Mesenchymal stem cell (in vitro differentiated cells and primary cell): ENCODE measurements at places on chromosomes 1 and 21.

GRCh38 chr1:164473544-164473943, 85.4 kb upstream of the PBX1 start:
- DNase-seq = no peak

DNA sequence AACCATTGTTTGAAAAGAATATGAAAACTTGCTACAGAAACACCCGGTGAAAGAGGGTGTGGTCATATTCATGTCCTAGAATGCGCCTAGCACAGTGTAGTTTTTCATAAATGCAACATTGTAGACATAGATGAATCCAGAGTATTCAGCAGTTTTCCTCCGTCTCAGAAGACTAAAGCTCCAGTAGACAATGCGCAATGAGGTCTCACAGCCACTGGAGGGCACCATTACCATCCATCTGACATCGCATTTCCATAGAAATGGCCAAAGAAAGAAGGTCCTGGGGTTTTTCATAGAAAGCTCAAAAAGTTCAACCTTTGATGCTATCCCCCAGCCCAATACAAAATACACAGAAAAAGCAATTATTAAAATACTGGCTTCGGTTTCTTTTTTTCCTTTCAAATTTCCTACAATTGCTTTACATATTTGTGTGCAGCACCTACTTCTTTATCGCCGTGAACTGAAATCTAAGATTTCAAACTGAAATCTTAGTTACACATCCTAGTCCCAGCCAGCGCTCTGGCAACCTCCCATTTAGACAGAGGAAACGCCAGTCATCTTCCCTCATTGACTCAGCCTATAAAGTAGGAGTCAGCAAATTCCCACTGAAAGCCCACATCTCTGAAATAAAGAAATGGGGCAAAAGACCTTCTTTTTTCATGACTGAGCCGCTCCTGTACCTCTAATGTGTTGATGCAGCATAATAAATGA, 3.9 kb upstream of the CD58 start:
- DNase-seq = peak; percentile 70

- no peak for DNase-seq
Measured at GRCh38 chr1:231643071-231643934, 16.7 kb downstream of the DISC1 start.

DNA sequence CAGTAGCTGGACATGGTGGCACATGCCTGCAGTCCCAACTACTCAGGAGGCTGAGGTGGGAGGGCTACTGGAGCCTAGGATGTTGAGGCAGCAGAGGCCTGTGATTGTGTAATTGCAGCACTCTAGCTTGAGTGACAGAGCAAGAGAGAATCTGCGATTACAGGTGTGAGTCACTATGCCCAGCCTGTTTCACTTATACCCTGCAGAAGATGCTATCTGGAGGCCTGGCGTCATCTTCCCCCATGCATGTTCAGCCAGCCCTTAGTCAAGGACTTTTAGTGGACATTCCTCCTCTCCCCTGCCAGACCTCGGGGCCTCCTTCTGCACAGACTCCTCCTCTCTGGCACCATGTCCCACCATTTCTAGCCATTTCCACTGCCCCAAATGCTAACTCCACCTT, 36.3 kb upstream of the RCC2 start:
- DNase-seq = peak; percentile 8

GRCh38 chr1:157140063-157140588, 1.9 kb upstream of the ETV3 start:
- DNase-seq = no peak

DNA sequence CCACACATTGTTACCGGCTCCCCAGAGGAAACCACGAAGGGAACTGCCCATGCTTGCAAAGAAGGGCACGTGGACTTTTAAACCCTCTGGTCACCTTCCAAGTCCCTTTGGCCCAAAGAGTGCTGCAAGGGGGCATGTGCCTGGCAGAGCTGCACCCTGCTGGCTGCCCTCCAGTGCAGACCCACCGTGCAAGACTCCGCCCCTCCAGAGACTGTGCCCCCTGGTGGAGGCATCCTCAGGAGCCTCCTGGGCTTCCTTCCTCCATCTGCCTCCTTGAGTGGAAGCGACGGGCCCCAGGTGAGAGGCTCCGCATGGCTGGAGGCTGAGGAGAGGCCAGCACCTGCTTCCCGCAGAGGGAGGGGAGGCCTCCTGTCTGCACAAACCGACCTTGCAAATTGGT, 100.6 kb downstream of the CRYAA start:
- DNase-seq = no peak

- no peak for DNase-seq
Measured at GRCh38 chr1:22485431-22485830, 33.8 kb downstream of the ZBTB40 start.

- peak; percentile 59 for DNase-seq
Measured at GRCh38 chr1:228735871-228736586, 750 bp downstream of the RHOU start.

- DNase-seq = no peak
Measured at GRCh38 chr1:107523061-107523460, 382.2 kb downstream of the NTNG1 start.

GRCh38 chr1:42173155-42173933, 8.8 kb upstream of the GUCA2A start:
- DNase-seq = peak; percentile 44

DNA sequence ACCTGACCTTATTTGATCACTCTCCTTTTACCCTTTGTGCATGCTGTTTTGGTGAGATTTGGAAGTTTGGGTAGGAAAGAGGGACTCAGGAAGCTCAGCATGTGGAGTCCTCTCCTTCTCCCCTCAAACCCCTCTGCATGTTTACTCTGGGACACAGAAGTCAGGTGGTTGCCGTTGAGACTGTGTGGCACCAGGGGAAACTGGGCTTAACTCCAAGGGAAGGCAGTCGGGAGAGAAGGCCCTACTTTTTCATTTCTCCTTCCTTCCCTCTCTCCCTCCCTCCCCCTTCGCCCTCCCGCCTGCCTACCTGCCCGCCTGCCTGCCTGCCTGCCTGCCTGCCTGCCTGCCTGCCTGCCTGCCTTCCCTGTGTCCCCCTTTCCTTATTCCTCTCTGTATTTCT, 34.8 kb upstream of the TTC22 start:
- DNase-seq = no peak

GRCh38 chr1:194045416-194045815, 859.0 kb upstream of the B3GALT2 start:
- DNase-seq = peak; percentile 51

GRCh38 chr1:168089326-168089978, 47.3 kb downstream of the GPR161 start:
- DNase-seq = no peak

GRCh38 chr1:42732126-42732680, 7.8 kb downstream of the CLDN19 start:
- DNase-seq = no peak

DNA sequence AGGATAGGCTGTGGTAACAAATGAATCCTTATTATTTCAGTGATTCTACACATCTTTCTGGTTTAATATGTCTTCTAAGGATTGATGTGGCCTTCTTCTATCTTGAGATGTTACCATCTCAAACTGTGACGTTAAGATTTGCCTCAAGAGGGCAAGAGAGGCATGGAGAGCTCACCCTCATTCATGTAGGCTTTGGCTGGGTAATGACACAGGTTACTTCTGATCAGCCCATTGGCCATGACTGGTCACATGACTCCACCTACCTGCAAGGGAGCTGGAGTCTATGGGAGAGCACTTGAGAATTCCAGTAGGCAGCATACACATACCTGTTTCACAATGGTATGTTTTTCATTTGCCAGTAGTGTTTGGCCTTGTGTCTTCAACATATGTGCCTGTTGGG, 30.0 kb downstream of the CACHD1 start:
- DNase-seq = no peak

- peak; percentile 22 for DNase-seq
Measured at GRCh38 chr1:186849826-186850225, 21.1 kb downstream of the PLA2G4A start.

DNA sequence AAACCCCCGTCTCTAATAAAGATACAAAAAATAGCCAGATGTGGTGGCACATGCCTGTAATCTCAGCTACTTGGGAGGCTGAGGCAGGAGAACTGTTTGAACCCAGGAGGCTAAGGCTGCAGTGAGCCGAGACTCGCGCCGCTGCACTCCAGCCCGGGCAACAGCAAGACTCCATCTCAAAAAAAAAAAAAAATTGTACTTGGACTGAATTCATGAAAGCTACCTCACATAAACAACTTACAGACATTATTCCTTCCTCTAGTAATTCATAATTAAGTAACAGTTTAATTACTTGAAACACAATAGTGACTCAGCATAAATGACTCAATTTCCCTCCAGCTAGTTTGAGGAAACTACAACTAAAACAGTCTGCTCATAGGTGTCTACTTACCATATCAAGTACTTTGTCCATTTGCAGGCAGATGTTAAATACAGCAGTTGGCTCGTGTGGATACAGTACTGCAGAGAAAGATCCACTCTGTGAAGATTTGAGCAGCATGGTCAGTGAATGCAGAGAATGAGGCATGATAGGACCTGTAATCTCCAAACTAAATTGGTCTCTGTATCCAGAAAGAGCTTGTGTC, 9.4 kb downstream of the DONSON start:
- peak; percentile 37 for DNase-seq

GRCh38 chr1:27025718-27026117, 13.1 kb upstream of the TENT5B start:
- DNase-seq = no peak

DNA sequence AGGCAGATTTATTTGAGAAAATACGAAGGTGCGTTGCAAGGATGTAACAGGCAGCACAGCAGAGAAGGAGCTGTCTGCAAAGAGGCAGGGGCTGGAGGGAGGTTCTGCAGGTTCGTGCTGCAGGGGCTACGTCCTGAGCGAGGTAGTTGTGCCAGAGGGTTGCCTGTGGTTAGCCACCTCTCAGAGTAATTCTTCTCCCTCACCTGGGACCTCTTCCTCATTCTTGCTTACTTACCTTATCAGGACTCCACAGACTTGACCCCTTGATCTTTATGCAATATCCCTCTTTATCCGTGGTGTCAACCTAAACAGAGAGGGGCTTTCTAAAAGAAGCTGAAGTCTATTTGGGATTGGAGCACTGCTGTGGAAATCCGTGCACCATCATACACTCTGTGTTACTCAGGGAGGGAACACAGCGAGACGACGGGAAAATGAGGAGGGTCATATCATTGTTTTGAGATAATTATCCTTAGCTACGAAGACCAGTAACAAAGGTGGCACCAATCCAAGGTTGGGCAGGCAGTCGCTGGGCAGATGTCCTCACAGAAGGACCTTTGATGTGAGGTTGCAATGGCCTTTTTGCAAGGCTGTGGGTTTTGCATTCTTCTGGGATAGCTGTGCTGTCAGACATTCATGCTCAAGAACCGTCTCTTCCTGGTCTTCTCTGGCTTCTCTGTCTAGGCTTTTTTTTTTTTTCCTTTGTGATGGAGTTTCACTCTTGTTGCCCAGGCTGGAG, 82.8 kb downstream of the WDR4 start:
- DNase-seq = no peak

DNA sequence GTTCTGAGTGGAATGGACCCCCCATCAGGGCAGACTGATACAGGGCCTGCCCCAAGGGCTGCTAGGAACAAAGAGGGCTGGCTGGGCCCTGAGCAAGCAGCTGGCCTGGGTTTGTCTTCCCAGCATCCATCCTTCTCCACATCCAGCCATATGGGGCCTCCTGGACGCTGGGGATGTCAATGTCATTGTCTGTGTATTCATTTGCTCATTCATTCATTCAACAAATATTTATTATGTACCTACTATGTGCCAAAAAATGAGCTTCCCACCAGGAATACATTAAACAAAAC, 15.6 kb upstream of the ECE1 start:
- no peak for DNase-seq

- DNase-seq = no peak
Measured at GRCh38 chr1:214380986-214381695, 100.2 kb downstream of the SMYD2 start.

- no peak for DNase-seq
Measured at GRCh38 chr1:53575955-53576320, 116.7 kb downstream of the DMRTB1 start.

DNA sequence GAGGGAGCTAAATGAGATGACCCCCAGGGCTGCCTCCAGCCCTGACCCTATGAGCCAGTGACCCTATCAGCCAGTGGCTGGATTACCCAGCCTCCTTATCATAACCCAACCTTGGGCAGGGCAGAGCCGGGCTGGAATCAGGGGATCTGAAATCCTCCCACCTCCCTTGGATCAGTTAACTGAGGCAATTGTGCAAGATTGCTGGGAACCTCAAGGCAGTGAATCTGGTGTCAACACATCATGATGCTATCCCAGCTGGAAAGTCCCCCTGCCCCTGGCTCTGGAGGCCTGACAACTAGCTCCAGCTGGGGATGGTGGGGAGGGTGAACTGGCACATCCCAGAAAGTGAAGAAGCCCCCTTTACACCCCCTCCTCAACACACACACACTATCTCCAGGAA, 6.4 kb upstream of the TSPAN1 start:
- DNase-seq = peak; percentile 36

DNA sequence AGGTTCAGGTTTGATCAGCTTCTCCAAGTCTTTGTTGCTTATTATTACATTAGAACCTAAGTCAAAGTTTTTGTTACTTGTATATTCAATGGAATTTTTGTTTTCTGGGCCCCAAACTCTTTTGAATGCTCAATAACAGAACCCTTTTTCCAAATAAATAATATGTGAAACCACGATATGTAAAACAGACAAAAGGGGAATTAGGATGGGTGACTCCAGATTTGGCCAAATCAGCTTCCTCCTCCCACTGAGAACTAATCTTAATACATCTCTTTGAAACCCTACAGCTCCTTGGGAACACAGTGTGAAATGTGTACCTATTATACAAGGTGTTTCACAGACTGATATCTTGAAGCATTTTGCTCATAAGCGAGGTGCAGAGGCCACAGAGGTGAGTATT, 67.0 kb upstream of the TNFSF18 start:
- DNase-seq = no peak

- DNase-seq = no peak
Measured at GRCh38 chr1:247303216-247303615, 28.5 kb downstream of the ZNF496 start.

DNA sequence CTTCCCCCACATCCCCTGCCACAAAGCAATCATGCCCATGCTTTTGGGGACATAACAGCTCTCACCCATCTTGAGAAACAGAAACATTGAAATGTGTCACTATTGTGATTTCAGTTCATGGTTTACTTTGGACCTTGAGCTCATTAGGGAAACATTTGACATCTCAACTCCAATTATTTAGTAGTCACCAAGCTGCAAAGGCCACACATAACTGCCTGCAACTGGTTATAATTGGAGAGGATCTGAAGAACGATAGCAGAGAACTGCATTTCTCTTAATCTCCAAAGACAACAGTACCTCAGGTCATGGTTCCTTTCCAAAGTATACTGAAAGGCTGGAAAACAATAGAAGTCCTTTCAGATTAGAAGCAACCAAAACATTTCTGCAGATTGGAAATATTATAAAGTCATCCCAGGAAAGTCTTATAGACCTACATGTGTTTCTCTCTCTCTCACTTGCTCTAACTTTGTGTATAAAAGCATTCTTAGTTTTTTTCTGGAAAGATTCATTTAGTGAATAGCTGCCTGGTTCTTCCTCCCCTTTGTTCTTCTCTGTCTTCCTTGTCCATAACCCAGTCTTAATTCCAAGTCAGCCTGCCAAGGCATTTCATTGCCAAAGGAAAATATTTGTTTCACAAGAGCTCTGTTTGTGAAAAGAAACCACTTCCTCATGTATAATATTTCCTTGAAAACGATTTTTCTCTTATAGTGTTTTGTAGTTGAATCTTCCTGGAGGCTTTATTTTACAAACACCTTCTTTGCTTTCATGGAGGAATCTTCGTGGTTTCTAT, 426.8 kb downstream of the ADGRL2 start:
- peak; percentile 14 for DNase-seq
